Fibroblast of skin of back (primary cell): ENCODE measurements at places on chromosomes 2 and 18.

- DNase-seq, result no peak
Measured at GRCh38 chr2:181441670-181442069, 15.5 kb upstream of the ITGA4 start.

DNA sequence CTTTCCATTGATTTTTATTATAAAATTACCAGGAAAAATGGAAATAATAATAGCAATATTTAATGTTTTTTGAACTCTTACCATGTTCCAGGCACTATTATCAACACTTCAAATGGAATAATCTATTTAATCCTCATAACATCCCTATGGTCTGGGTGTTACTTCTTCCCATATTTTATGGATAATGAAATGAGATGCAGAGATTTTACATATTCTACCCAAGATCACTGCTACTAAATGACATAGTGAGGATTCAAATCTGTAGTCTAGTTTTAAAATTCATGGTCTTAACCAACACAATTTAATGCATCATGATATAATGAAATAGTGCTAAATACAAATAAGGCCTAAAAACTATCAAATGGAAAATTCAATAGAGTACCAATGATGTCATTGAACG, 70.4 kb upstream of the COL3A1 start:
- no peak for DNase-seq

GRCh38 chr2:184599054-184599871, 934 bp downstream of the ZNF804A start:
- no peak for DNase-seq

DNA sequence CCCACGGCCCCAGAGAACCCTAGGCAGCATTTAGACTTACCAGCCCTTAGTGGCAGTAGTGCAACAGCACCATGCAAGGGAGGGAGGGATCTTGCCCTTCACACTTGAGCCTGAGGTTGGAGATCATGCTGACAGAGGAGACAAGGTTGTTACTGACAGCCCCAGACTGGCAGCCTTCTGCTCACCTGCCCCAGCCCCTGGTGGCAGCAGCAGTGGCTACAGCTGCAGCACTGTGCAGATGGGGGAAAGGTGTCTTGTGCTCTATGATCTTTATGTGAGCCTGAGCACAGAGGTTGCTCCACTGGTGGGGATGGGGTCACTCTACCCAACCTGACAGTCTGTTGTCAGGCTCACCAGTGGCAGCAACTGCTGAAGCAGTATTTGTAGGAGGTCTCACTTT, 501.2 kb upstream of the LRRTM4 start:
- DNase-seq, result no peak

DNA sequence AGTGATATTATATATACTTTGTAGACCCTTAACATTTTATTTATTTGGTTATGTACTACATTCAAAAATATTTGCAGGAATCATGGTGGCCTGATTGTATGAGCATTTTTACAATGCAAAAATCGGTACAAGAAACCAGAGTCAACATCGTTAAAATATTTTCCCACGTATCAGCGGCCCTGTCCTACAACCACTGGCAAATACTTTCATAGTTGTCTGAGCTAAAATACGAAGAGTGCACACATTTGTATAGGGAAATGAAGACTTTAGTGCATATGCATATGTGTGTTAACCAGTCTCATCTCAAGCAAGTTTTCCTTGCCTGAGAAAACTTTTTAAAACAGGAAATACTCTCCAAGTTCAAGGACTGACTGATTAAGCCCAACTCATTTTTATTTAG, 35.9 kb downstream of the CCDC102B start:
- no peak for DNase-seq

GRCh38 chr2:14348247-14348646, 284.3 kb upstream of the LRATD1 start:
- no peak for DNase-seq

DNA sequence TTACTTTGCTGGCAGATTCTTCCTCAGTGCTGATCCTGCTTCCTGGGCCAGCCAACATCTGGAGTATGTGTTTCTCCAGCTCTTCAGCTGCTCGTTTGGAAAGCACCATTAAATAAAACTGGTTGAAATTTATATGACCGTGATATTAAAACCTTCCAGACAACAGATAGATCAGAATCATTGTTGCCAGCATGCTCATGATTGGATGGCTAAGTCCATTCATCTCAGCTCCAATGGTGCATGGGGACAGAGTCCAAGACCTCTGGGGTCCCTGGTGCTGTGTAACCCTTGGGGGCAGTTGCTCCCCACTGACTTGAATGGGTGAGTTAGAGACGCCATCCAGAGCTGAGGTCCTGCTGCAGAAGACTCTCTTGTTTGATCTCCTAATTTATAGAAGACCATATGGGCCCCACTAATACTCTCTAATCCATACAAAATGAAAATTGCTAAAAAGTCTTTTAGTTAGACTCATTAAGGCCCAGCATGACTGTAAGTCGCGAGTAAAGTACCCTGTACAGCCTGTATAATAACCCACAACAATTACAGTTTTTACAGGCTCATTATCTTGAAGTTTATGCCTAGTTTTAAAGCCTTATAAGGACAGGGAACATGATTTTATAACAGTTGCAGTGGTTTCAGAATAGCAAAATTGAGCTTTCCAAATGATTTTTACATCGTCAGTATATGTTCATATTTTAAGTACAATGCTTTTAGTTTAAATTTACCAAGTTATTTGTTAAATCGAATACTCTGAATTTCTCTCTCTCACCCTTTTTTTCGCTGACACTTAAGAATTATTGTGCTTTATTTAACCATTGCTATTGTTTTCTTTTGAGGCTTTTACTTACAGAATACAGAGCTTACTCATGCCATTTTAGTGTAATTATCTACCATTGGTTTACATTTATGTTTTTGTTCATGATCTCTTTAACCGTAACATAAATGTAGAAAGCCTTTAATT, 60.0 kb downstream of the CABLES1 start:
- no peak for DNase-seq

- DNase-seq, result peak; percentile 87
Measured at GRCh38 chr2:48107326-48107925, 201.1 kb upstream of the FBXO11 start.

- peak; percentile 22 for DNase-seq
Measured at GRCh38 chr2:165406173-165406572, 63.3 kb upstream of the CSRNP3 start.

GRCh38 chr2:225995796-225996461, 596.4 kb downstream of the NYAP2 start:
- peak; percentile 63 for DNase-seq

DNA sequence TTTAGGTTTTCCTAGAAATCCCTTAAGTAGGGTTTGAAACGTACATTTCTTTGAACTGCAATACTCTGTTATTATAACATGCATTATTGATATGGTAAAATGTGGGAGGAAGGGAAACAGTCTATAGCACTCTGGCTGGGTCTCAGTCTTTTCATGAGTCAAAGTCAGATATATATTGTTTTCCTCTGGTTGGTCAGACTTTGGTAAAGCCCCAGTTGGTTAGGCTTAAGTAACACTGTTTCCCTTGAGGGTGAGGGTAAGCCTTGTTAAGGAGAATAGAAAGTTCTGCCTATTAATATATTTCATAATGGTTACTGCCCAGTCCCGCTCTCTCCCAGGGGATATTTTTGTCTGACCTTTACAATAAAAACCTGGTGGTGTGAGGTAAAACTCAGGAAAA, 44.7 kb upstream of the TNP1 start:
- DNase-seq, result no peak

- no peak for DNase-seq
Measured at GRCh38 chr2:42164046-42164445, 5.1 kb upstream of the EML4 start.

GRCh38 chr2:237791977-237792727, 6.4 kb upstream of the RBM44 start:
- peak; percentile 8 for DNase-seq

- DNase-seq, result no peak
Measured at GRCh38 chr2:181607629-181608590, 49.0 kb downstream of the CERKL start.

GRCh38 chr18:45243340-45244110, 371.8 kb upstream of the SLC14A2 start:
- no peak for DNase-seq

DNA sequence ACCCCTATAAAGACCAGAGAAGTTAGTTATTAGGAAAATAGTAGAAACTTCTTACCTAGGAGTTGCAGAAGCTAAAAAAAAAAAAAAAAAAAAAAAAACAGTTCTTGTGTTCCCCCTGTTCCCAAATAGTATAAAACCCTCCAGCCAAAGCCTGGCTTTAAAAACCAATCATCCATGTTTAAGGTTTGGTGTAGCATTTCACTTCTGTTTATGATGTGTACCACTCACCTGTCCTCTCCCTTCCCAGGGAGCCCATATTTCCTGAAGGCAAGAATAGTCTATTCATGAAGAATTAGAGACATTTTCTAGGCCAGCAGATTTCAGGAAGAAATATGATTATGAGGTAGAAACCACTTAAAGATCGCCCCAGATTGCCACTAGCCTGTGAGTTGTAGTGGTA, 273.6 kb downstream of the SETBP1 start:
- DNase-seq, result no peak

GRCh38 chr2:237763812-237764211, 34.8 kb upstream of the RBM44 start:
- DNase-seq, result no peak

DNA sequence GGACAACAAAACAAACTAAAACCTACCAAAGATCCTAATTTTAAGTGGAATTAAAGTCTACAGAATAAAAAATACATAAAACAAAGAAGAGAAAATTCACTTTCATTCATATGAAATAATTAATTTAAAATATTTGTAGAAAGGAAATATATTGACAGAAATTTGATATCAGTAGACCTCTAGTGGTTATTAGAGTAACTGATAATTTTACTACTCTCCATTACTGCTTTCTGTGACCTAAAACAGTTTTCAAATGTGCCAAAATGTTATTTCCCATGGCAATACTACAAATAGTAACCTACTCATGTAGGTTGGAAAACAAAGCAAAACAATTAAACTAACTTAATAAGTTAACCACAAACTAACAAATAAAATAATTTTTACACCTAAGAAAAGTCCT, 147.1 kb downstream of the NOL4 start:
- no peak for DNase-seq

DNA sequence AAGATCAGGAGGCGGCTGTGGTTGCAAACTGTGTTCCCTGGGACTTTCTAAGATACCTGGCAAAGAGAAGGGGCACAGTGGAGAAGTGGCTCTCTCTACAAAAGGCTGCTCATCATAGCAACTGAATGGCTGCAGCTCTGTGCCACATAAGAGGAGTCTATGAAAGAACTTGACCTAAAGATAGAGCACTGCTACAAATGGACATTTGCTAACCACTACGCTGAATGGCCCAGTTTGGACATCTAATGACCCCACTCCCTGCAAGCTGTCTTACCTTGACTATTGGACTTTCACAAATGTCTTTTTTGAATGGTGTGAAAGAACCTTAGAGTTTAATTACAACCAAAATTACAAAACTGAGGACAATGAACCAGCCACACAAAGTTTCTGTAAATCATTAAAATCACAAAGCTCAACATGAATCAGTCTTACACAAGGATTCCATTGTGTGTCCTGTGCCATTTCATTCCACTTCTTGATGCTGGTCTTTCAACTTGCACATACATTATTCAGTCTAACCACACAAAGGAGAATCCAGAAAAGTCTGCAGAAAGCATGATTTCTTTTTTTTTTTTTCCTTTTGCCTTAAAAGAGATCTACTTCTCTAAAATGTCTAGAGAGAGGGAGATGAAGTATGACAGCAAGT, 154.0 kb downstream of the LAMA1 start:
- no peak for DNase-seq

DNA sequence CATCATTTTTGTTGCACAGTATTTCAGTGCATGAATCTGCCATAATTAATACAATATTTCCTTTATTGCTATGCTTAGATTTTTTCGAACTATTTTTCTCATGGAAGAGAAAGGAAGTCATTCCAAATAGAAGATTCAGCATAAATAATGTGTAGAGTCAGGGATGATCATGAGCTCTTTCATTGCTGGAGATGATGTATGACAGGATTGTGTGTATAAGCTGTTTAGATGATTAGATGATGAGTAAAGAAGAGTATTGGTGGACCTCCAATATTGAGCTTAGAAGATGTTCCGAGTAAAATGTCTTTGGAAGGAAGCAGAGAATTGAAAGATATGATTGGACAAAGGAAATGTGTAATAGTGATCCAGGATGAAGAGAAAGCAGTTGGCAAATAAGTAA, 364.5 kb downstream of the PARD3B start:
- DNase-seq, result no peak

DNA sequence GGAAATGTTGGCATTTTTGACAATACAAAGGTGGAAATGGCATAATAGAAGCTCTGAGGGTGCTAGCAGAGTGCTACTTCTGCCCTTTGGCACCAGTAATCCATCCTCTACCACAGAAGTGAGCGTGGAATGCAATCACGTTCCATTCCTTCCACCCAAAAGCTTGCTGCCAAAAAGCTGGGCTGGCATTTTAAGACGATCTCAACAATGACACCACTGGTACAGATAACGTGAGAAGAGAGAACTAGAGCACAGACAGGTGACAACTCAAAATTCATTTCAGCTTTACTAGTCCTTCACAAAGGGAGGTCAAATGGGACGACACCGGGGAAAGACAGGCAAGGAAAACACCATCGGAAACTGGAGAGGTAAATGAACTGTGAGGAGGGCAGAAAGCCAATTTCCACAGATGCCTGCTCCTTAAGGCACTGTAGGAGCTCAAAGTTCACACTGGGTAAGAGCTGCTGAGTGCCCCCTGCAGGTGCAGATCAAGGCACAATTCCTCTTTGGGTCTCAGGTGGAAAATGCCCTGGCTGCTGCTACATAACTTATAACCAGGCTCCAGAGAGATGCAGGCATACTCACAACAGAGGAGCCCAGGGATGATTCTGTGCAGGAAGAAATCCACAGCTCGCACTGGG, 50.7 kb upstream of the RNU4ATAC start:
- no peak for DNase-seq

GRCh38 chr2:74261204-74261864, 62.9 kb downstream of the MTHFD2 start:
- DNase-seq, result peak; percentile 42

DNA sequence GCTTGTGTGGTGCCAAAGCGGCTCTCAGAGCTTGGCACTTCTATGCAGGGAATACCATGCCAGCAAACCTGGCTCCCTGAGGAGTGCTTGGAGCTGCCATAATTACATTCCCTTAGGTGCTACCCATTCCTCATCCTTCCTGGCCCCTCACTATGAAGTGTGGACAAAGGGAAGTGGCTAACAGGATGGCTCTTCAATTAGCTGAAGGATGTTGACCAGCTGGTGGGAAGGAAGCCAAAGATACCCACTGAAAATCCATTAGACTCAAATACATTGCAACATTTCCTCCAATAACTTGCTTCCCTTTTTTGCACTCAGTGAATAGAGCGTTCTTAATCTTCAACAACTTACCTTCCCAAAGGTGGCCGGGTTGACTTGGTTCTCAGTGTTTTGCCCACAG, 8.5 kb downstream of the RFX8 start:
- no peak for DNase-seq

DNA sequence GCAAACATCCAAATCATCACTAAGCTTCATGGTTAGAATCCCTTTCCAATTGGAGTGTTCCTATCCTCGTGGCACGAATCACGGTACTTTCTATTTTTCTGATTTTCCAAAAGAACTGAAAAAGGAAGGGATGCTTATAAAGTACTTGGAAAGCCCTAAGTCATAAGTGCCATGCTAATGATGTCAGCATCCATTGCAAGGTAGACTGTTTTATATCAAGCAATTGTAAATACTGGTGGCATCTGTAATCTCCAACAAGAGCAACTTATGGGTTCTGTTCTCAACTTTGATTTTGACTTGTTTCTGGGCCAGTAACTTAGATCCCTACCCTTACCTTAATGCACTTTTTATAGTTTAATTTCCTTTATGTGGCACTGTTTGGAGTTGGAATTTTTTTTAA, 619.5 kb downstream of the BCL11A start:
- DNase-seq, result no peak
